ENCODE measurements at places on chromosomes 3 and 15.

DNA sequence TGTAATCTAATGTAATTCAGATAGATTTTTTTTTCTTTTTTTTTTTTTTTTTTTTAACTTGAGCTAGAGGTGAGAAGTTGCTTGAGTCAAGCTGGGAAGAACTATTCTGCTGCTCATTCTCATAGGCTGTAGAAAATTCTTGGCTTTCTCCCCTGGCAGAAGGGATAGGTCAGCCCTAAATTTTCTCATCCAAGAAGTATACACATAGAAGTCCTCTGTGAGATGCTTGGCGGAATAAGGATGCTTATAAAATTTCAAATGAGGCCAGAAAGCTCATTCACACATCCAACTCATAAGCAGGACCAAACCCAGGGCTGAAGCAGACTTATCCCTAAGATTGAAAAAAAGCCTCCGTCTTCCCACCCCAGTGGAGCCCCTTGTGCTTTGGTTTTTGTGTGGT lies 572.5 kb downstream of the SQOR start:
- DNase-seq = no peak

GRCh38 chr3:18937574-18937973 lies 210.7 kb upstream of the KCNH8 start:
- no peak for DNase-seq

GRCh38 chr3:38597502-38598060 lies 51.9 kb downstream of the SCN5A start:
- DNase-seq = no peak

- no peak for DNase-seq
Observed at GRCh38 chr15:66740802-66741201, 38.8 kb downstream of the SMAD6 start.

GRCh38 chr15:58980351-58980939 lies 7.0 kb upstream of the RNF111 start:
- DNase-seq = peak; percentile 40

DNA sequence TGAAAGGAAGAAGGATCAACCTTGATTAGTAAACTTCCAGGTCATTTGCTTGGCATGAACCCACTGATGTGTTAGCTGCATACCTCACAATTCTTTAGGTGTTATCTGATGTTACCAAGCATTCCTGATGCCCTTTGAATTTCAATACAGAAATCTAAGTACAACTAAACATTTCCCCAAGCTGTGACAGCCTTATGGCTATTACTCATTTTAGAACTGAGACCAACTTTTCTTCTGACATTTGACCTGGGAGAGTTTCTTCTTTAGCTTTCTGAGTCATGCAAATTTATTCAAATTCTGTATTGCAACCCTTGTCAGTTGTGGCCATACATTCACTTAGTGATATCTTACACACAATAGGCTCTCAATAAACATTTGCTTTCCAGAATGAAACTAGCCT lies 124.3 kb downstream of the TIGIT start:
- DNase-seq = no peak

DNA sequence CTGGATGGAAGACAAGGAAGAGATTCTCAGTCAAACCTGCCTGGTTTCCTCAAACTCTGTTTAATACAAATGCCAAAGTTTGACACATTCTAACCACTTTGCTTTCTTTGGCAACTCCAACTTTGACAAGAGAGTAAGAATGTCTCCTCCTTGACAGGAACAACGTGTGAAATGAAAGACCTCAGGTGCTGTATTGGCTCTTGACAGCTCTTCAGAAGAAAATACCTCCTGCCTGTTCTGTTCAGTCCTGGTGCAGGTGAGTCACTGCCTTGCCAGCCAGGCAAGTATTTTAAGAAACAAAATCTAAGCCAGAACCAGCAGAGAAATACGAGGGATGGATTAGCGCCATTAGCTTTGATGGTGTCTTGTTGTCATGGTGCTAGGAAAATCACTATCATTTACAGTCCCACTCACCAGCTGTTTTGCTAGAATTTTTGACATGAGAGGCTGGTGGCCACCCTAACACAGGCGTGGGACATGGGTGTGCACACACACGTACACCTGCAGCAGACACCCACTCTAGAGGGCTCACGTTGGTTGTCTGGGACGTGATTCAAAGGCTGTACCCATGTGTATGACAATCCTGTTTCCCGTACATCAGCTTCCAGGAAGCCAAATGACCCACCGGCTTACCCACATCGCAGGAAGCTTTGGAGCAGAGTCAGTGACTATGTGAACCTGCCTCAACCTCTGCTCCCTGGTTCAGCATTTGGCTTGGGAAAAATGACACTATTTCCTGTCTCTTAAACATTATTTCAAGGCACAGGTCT lies 60.4 kb downstream of the CCNL1 start:
- no peak for DNase-seq

- DNase-seq = no peak
Observed at GRCh38 chr3:167051421-167051820, 328.7 kb downstream of the ZBBX start.

DNA sequence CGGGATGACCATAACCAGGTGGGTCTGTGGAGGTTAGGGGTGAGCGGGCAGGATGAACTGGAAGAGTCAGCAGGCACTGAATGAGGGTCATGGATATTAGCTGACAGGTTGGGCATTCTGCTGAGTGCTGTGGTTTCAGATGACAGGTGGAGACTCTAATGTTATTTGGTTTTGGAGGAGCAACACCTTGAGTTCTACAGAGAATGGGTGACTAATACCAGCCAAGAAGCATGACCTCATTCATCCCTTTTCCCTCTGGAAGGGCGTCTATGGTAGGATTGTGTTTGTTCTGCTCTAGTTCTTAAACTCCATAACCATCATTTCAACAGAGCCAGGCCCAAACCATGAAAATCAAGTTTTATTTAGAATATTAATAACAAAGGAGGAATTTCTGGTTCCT lies 550.7 kb upstream of the LMCD1 start:
- no peak for DNase-seq

GRCh38 chr3:31321620-31322019 lies 211.1 kb upstream of the STT3B start:
- no peak for DNase-seq

GRCh38 chr3:108031895-108032294 lies 58.9 kb downstream of the CD47 start:
- DNase-seq = no peak

DNA sequence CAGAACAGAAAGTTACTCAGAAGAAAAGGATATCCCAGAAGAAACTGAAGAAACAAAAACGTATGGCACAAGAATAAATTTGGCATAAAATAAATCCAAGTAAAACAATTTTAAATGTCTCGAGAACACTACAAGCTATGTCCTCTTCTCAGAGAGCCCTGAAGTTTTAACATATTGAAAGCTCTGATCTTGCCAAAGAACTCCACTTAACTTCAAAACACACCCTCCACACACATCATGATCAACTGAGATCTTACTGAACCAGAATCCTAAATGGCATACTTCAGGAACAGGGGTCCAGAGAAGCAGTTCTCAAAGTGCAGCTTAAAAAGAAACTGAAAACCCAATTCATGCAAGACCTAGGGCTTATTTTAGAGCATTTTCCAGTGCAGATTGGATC lies 194.3 kb downstream of the MAGI1 start:
- no peak for DNase-seq

GRCh38 chr15:85977586-85977985 lies 102.1 kb upstream of the AGBL1 start:
- no peak for DNase-seq

DNA sequence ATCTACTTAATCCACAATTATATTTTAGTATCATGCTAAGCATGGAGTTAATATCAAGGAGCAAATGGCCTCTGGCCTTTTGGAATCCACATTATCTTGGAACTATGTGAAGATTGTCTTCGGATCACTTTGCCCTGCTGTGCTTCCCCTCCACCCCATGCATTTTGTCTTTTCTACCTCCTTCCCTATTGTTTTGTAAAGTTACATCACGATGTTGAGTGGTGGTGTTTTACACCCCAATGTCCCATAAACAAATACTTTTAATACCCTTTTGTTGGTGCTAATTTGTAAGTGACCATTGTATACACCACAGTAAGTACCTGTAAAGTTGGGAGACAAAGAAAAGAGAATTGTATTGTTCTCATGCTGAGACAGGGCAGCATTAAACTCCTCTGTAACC lies 258.4 kb upstream of the ZNF717 start:
- no peak for DNase-seq

GRCh38 chr3:160987982-160988964 lies 116.9 kb downstream of the B3GALNT1 start:
- no peak for DNase-seq

GRCh38 chr3:153855772-153856171 lies 265.4 kb upstream of the ARHGEF26 start:
- DNase-seq = no peak

- no peak for DNase-seq
Observed at GRCh38 chr3:127606981-127607595, 8.9 kb downstream of the MCM2 start.

DNA sequence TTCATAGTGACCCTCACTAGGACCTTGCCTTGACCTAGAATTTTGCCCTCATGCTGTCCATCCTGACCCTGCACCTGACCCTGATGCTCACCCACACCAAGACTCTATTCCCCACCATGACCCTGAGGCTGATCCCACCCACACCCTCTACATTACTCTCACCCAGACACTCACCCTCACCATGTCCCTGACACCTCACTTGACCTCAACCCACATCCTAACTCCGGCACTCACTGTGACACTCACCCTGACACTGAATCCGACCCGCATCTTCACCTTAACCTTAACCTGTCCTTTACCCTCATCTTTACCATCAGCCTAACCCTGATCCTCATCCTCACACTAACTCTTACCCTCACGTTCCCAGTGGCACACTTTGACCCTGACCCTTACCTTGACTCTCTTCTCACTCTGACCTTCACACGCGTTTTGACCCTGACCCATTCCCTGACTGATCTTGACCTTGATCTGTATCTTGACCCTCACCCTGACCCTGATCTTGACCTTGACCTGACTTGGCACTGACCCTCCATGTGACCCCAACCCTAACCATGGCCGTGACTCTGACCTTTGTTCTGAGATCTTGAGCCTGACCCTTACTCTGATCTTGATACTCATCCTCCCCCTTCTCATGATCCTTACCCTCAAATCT lies 22.2 kb upstream of the SLC25A26 start:
- DNase-seq = no peak

DNA sequence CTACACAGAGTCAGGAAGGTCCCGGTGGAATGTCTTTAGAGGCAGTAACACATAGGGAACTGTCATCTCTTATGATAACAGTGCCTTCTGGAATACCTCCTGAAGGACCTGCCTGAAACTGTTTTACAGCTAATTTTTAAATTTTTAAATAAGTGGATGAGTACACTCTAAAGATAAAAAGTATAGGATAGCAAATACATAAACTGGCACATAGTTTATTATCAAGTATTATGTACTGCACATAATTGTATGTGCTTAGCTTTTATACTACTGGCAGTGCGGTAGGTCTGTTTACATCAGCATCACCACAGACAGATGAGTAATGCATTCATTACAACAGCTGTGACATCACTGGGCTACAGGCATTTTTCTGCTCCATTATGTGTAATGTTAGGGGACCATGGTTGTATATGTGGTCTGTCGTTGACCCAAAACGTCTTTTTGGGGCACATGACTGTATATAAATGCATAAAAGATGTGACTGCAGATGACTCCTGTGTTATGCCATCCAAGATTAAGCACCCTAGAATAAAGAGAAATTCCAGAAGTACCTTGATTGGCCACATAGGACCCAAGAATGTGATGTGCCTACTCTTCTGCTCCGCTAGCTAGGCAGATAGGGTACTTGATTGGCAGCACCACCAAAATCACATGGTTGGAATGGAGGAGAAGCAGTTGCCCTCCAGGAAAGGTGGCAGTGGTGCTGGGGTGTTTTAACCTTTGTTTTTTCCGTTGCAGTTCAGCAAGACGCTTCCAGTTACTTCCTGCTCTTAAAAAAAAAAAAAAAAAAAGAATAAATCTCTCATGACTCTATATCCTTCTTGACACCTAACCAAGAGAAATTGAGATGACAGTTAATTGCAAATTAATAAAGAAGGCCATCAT lies 3.3 kb downstream of the VPS8 start:
- peak; percentile 16 for DNase-seq

DNA sequence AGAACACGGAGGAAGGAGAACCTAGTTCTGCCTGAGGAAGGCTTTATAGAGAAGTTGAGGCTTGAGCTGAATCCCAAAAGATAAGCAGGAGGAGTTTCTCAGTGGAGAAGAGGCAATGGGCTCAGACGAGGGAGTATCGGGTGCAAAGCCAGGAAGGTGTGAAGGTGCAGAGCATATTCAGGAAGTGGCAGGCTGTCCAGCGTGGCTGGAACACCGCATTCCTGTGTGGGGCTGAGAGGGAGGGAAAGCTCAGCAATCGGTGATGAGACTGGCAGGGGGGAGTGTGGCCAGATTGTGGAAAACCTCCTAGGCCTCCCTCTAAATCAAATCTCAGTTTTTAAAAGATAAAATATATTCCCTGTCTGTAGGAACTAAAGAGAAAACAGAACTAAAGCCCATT lies 63.0 kb downstream of the ARHGAP31 start:
- DNase-seq = no peak

DNA sequence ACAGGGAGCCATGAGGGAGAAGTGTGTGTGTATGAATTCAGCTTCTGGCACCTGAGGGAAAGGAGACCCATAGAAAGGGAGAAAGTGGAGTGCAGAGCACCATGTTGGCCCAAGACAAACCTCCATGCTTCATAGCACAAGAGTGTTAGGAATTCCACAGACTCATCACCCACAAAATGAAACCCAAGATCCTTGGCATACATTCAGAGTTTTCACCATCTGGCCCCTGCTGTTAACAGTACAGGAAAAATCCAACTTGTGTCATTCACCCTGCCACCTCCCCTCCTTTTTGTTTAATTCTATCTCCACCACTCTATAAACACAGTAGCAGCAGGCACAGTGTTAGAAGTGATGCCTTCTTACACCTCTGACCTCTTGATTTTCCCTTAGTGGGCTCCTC lies 60.0 kb upstream of the MNS1 start:
- DNase-seq = no peak

DNA sequence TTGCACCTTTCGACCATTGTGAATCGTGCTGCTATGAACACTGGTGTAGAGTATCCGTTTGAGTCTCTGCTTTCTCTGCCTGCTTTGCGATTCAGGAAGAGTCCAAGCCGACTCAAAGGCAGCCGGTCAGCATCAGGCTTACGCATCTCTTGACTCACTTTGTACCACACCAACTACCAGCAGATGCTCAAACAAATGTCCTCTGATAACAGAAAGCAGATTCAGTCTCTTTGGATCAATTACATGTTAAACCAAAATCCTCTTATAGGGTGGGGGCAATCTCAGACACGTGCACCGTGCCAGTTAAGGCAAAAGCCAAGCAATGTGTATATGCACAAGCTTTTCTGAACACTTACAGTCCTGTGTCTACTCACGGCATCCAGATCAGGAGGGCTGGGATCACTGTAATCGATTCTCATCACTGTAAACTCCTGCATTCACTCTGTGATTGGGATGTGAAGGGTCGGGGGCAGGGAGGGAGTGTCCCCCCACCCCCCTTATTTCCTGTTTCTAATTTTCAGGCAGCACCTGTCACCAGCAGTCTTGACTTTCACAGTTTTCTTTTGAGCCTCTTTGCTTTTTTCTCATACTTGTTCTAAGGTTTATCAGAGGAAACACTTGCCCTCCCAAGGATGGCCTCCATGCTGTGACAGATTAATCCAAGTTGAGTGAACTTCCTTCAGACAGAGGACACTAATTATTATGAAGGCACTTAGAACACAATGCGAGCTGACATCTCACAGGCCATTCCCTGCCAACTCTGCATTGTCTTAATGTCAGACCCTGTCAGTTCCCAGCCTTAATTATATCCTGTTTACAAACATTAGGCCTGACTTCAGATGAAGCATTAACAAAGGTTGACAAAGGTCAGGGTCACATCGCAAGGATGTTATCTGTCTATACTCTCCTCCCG lies 153.5 kb downstream of the MECOM start:
- DNase-seq = no peak

- no peak for DNase-seq
Observed at GRCh38 chr15:39628144-39628508, 47.2 kb downstream of the THBS1 start.
